ENCODE measurements at places on chromosomes 2 and 18.

GRCh38 chr2:217978536-217979150 lies 24.2 kb downstream of the TNS1 start:
- DNase-seq, result no peak

DNA sequence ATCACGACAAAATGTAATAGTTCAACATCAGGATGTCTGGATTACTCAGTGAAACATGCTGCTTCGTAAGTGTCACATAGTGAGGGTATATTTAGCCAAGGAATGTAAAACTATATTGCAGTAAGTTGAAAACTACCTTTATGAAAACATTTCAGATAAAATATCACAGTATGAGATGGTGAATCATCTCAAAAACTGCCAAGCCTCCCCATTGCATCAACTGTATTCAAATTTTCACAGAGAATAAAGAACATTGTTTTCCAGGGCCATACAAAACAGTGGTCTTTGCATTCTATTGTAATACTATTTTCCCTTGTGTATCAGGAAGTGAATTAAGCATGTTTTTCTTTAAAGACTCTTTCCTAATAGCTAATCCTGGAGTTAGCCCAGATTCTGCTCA lies 47.6 kb upstream of the MSTN start:
- DNase-seq, result no peak

DNA sequence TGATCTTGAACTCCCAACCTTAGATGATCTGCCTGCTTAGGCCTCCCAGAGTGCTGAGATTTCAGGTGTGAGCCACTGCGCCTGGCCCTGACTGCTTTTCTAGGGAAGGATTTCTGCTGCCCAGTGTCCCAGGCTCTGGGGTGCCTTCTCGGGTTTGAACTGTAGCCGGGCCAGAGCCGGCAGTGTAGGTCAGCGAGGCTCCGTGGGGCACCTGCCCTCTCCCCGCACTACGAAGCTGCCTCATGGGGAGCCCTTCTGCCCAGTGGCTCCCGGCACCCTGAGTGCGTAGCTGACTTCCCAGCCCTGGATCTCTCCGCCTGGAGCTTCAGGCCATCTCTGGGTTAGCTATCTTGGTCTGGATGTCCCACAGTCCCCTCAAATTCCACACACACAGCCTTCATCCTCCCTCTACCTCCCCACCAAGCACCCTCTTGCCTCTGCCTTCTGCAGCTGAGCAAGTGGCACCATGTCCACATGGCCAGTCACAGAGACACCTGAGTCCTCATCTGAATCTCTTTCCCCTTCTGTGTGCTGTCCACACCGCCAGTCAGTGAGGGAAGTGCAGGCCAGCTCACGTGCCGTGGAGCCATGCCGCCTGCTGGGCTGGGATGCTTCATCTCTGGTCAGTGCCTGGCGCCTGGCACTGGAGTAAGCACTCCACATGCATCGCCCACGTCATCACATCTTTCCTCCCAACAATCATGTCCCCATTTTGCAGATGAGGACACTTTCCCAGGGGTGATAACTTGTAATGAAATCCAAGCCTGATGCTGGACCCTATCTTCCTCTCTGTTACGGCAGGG lies 69.2 kb downstream of the EDAR start:
- no peak for DNase-seq

- no peak for DNase-seq
Observed at GRCh38 chr2:54878182-54878581, 154.7 kb downstream of the EML6 start.

GRCh38 chr2:84970210-84970867 lies 622 bp upstream of the KCMF1 start:
- peak; percentile 62 for DNase-seq

DNA sequence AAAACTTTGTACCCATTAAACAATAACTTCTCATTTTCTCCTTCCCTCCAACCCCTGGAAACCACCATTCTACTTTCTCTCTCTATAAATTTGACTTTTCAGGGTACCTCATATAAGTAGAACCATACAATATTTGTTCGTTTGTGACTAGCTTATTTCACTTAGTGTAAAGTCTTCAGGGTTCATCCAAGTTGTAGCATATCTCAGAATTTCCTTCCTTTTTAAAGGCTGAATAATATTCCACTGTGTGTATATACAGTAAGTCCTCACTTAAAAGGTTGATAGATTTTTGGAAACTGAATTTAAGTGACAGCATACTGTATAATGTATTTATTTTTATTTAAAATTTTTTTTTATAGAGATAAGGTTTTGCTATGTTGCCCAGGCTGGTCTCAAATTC lies 13.9 kb downstream of the CASP10 start:
- no peak for DNase-seq

DNA sequence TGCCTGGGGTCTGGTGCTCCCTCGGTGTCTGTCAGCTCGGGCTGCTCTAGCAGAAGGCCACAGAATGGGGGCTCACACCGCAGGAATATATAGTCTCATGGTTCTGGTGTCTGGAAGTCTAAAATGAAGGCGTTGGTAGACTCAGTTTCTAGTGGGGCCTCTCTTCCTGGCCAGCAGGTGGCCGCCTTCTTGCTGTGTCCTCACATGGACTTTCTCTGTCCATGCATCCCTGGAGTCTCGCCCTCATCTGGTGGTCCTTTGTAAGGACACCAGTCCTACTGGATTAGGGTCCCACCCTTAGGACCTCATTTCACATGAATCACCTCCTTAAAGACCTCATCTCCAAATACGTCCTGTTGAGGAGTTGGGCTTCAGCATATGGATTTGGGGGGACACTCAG lies 65.7 kb downstream of the RRM2 start:
- DNase-seq, result no peak

- DNase-seq, result no peak
Observed at GRCh38 chr18:68555879-68556301, 159.0 kb downstream of the TMX3 start.

DNA sequence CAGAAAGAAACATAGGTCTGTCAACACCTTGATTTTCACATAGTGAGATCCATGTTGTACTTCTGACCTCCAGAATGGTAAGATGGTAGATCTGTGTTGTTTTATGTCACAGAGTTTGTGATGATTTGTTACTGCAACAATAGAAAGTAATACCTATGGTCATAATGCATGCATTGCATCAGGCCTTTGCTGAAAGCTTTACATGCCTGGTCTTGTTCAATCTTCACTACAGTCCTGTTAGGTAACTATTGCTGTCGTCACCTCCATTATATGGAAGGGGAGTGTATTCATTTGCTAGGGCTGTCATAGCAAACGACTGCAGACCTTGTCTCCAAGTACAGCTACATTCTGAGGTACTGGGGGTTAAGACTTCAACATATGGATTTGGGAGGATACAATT lies 243.5 kb downstream of the ANAPC1 start:
- no peak for DNase-seq

GRCh38 chr2:24461685-24462084 lies 29.4 kb upstream of the NCOA1 start:
- no peak for DNase-seq

DNA sequence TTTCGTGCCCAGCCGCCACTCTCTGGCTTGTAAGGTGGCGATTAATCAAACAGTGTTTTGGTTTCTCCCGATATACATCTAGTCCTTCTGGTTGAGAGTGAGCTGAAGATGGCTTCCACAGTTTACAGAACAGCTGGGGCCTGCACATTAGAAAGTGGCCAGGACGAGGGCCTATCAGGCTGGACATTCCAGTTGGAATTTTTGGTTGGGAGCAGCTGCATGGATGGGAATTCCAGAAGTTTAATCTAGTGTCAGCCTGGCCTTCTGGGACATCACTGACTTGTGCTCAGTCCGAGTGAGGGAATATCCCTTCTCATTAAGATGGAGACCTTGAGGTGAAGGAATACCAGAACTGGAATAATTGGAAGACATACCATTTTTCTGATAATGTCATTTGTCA lies 118.1 kb upstream of the SIX2 start:
- DNase-seq, result no peak

DNA sequence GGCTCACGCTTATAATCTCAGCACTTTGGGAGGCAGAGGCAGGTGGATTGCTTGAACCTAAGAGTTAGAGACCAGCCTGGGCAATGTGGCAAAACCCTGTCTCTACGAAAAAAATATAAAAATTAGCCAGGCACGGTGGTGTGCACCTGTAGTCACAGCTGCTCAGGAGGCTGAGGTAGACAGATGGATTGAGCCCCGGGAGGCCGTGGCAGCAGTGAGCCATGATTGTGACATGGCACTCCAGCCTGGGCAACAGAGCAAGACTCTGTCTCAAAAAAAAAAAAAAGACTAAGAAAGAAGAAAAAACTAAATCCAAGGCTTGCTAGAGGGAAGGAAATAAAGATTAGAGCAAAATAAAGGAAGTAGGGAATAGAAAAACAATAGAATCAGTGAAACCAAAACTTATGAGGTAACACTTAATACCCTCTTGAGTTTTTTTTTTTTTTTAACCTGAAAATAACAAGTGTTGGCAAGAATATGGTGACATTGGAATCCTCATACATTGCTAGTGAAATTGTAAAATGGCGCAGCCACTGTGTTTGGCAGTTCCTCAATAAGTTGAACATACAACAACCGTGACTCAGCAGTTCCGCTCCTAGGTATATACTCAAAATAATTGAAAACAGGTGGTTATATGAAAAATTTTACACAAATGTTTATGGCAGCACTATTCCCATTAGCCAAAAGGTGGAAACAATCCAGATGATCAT lies 85.2 kb downstream of the EML4 start:
- DNase-seq, result no peak

DNA sequence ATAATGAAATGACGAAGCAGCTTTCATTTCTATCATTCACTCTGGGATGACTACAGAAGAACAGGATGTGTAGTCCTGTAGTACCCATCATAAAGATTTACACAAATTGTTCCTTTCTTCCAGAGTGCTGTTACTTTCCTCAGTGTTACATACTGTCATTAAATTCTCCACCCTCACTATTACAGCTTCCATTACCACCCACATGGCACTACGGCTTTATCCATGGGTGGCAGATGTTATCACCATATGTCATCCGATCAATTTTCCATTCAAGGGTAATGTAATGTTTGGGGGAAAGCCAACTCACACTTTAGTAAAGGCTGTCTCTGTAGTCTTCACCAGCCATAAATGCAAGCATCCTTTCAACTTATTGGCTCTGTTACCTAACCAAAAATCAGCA lies 7.1 kb upstream of the CSRNP3 start:
- DNase-seq, result no peak

- DNase-seq, result no peak
Observed at GRCh38 chr2:198499539-198499938, 695.1 kb downstream of the PLCL1 start.

DNA sequence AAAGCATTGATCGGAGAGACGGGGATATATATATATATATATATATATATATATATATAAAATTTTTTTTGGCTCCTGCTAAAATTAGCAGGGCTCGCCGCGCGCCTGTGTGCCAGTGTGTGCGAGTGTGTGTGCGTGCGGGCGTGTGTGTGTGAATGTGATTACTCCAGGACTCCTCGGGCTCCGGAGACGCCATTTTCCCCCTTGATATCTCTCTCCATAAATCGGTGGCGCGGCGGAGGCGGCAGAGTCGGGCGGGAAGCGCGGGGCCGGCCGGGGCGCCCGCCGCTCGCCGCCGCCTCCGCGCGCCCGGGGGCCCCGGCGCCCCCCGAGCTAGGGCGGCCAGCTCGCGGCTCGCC lies 795 bp upstream of the SETBP1 start:
- DNase-seq, result peak; percentile 54

GRCh38 chr18:51523671-51524070 lies 326.2 kb upstream of the MEX3C start:
- DNase-seq, result no peak

GRCh38 chr2:170524828-170525565 lies 190.1 kb upstream of the SP5 start:
- DNase-seq, result no peak

GRCh38 chr2:168515502-168515901 lies 59.4 kb downstream of the CERS6 start:
- no peak for DNase-seq

GRCh38 chr2:185919155-185919554 lies 180.6 kb downstream of the FSIP2 start:
- no peak for DNase-seq

DNA sequence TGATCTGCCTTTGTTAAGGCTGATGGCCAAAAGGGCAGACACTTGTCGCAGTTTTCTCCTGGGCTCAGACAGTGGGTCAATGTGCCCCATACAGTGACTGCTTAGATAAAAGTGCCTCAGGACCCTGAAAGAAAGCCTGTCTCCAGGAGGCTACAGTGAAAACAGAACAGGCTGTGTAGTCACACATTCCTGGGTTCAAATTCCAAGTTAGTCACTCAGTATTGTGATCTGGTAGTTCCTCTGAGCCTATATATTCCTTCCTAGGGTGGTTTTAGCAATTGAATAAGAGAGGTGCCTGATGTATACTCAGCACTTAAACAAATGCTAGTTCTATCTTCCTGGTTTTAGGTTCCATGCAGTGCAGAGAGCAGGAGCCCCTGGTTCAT lies 54.4 kb downstream of the RPL37A start:
- no peak for DNase-seq

- no peak for DNase-seq
Observed at GRCh38 chr2:111157798-111158197, 37.1 kb downstream of the BCL2L11 start.

DNA sequence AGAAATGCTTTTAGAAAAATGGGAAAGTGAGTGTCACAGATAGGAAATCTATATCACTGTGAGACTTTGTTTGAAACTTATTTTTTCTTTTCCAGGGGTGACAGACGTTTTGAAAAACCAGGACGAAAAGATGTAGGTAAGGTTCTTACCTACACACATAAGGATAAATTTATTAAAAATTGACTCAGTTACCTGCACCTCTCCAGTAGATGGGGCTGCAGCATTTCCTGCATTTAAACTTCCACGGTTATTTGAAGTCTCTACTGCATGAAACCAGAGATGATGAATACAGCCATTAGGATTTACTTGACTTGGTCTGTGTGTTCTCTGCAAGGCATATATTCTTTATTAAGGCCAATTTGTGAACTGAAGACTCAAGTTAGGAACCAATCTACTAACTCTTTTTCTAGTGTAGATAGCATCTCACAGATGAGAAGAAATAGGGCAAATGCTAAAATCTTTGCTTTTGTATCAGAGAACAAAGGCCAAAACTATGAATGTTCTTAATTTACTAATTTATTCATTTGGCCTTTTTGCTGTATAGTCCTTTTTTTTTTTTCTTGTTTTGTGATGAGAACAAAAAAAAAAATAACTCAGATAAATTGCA lies 15.0 kb downstream of the KCNJ13 start:
- DNase-seq, result no peak

GRCh38 chr2:235603659-235604058 lies 109.8 kb downstream of the AGAP1 start:
- DNase-seq, result no peak

GRCh38 chr2:225040142-225040541 lies 2.1 kb downstream of the DOCK10 start:
- no peak for DNase-seq

DNA sequence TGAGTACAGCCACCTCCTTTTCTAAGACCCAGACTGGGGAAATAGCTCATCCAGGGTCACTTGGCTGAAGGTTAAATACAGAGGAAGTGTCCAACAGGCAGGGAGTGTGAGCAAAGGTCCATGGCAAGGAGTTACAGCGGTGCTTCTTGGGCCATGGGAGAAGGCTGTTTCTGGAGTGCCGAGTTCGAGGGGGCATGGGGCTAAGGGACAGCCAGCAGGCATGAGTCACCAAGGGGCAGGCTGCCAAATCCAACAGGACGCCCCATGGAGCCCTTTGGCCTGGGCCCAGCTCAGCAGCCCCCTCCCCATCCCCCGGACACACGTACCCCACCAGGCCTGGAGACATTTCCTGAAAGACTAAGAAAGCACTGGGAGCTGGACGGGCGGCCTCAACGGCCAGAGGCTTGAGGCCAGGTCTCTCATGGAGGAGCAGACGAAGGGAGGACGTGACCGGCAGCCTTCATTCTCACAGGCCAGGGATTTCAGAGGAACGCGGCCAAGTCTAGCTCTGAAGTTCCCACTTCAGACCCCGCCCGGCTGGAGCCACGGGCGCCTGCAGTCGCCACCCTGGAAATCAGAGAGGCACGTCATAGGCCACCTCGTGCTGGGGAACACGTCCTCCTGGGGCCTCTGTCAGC lies 160.4 kb downstream of the SMAD7 start:
- DNase-seq, result no peak

All from GM19239 (cell line).